ENCODE measurements at places on chromosomes 1 and 21. TPM values are rescaled to one million over a fixed set of nuclear protein-coding genes. Genes with fewer than 3 reads are reported as not detected.

The NVL gene
- total RNA-seq, result 64.0 TPM

The LRRN2 gene
- 5.8 TPM for total RNA-seq

The KPRP gene
- not detected for total RNA-seq

- H3K27ac ChIP-seq, result no peak overlapping the region
- no peaks in the 10 kb centered on the region for H3K27me3 ChIP-seq
- DNase-seq, result no peak
- no peaks in the 10 kb centered on the region for H3K36me3 ChIP-seq
- no peaks in the 10 kb centered on the region for H3K4me1 ChIP-seq
Observed at GRCh38 chr21:28268685-28269084, 724.0 kb downstream of the LTN1 start.

DNA sequence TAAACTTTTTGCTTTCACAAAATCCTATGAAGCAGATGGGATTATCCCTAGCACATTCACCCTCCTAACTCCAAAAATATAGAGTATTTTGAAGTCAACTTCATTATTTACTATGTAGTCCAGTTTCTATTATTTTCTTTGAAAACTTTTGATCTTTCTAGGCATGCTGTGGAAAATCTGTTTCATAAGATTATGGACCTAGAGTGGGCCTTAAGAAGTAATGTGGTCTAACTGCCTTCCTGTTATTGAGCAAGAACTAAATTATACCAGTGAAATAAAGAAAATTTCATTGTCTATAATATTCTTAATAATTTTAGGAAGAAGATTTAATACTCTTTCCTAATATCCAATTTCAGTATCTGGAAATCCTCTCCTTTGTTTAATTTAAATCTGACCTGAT, 58.1 kb downstream of the PRKACB start:
- H3K27ac ChIP-seq, result no peak overlapping the region
- H3K27me3 ChIP-seq, result no peaks in the 10 kb centered on the region
- H3K4me1 ChIP-seq, result no peaks in the 10 kb centered on the region
- H3K4me3 ChIP-seq, result no peak overlapping the region

DNA sequence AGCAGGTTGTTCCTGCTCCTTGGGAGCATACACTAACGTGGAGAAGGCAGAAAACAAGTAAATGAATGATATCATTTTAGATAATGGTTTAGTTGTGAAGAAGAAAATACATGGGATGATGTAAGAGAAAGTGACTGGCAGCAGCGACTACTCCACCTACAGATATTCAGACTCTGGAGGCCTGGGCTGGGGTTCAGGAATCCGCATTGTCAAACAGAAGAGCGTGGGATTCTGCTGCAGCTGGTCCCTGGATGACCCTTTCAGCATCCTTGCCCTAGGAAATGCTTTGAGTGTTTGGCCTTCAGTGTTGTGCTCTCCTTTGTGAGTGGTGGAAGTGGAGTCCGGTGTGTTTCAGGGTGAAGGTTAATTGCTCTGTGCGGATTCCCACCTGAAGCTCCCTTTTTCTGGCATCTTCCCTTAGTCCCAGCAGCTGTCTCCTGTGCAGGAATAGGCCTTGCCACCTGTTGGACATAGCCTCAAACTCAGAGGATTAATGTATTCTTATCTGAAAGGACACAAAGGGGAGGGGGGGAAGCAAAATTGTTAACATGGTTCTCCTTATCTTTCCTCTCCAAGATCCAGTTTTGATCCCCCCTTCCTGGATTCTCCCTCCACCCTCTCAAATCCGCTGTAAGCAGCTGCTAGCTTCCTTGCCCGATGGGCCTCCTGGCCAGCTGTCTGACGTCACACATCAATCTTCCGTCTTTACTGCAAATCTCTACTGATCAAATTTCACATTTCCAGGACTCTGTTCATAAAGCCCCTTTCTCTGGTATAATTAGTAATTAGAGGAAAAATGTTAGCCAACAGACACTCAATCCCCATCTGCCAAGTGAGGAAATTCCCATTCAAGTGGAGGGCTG, 68.3 kb upstream of the SPAG17 start:
- no peak overlapping the region for H3K4me3 ChIP-seq
- H3K27me3 ChIP-seq, result no peaks in the 10 kb centered on the region
- no peaks in the 10 kb centered on the region for H3K36me3 ChIP-seq
- H3K4me1 ChIP-seq, result peaks cover 5% of the 10 kb centered on the region

GRCh38 chr21:44354775-44355771, 1.7 kb downstream of the TRPM2 start:
- H3K4me1 ChIP-seq, result no peaks in the 10 kb centered on the region
- no peak overlapping the region for H3K27ac ChIP-seq
- H3K4me3 ChIP-seq, result no peak overlapping the region
- no peak for DNase-seq
- no peaks in the 10 kb centered on the region for H3K36me3 ChIP-seq
- H3K27me3 ChIP-seq, result no peaks in the 10 kb centered on the region

GRCh38 chr1:248871837-248872401, 13.0 kb upstream of the ZNF692 start:
- H3K36me3 ChIP-seq, result no peaks in the 10 kb centered on the region
- H3K4me3 ChIP-seq, result peak overlapping the region; percentile 95
- DNase-seq, result no peak
- H3K27me3 ChIP-seq, result no peaks in the 10 kb centered on the region
- no peaks in the 10 kb centered on the region for H3K4me1 ChIP-seq

- DNase-seq, result no peak
- H3K27ac ChIP-seq, result no peak overlapping the region
- no peaks in the 10 kb centered on the region for H3K36me3 ChIP-seq
- H3K4me1 ChIP-seq, result peaks cover 10% of the 10 kb centered on the region
Observed at GRCh38 chr1:27144920-27145661, 9.8 kb downstream of the SLC9A1 start.
